Cardiac atrium fibroblast (primary cell): ENCODE measurements at places on chromosomes 5 and 9. TPM values are rescaled to one million over a fixed set of nuclear protein-coding genes. Genes with fewer than 3 reads are reported as not detected.

Gene PTRH1
- total RNA-seq = 24.6 and 39.2 TPM in 2 replicates

Gene TAF11L8
- not detected in 2 replicates for total RNA-seq

Gene RABGAP1
- total RNA-seq = 12.6 and 15.6 TPM in 2 replicates

Gene SLC34A3
- not detected in 2 replicates for total RNA-seq

Gene ACTBL2
- total RNA-seq = 0.16 and 0.54 TPM in 2 replicates

Gene BNIP1
- total RNA-seq = 14.8 and 18.8 TPM in 2 replicates

Gene C9orf50
- not detected in 2 replicates for total RNA-seq

Gene SLCO6A1
- total RNA-seq = not detected in 2 replicates

Gene STK32A
- total RNA-seq = under 0.01 and 0.18 TPM in 2 replicates

Gene DMGDH
- 4.9 TPM in 1 of 2 replicates, not detected in the other for total RNA-seq

Gene PCDHB5
- 1.3 and 4.5 TPM in 2 replicates for total RNA-seq

Gene EGFLAM
- 1.6 and 2.7 TPM in 2 replicates for total RNA-seq

Gene SOX30
- total RNA-seq = not detected in 2 replicates

Gene MLLT3
- total RNA-seq = 14.6 and 19.1 TPM in 2 replicates

Gene CENPK
- 2.6 and 6.1 TPM in 2 replicates for total RNA-seq

Gene OLFM1
- 2.7 and 7.5 TPM in 2 replicates for total RNA-seq

Gene SPINK7
- total RNA-seq = not detected in 2 replicates

Gene SLC22A4
- 1.4 and 5.2 TPM in 2 replicates for total RNA-seq

Gene ANKRD55
- total RNA-seq = 0.32 TPM in 1 of 2 replicates, not detected in the other

Gene HRH2
- total RNA-seq = 0.32 TPM in 1 of 2 replicates, not detected in the other

Gene IRX1
- total RNA-seq = 3.4 TPM in 1 of 2 replicates, not detected in the other

Gene KIAA1191
- total RNA-seq = 88.3 and 144 TPM in 2 replicates

Gene MLANA
- not detected in 2 replicates for total RNA-seq

Gene FOXD4L3
- not detected in 2 replicates for total RNA-seq

Gene PCDHGB4
- 14.1 and 16.8 TPM in 2 replicates for total RNA-seq

Gene GM2A
- 15.0 and 21.5 TPM in 2 replicates for total RNA-seq

Gene OTP
- not detected in 2 replicates for total RNA-seq

Gene THBS4
- total RNA-seq = 0.16 TPM in 1 of 2 replicates, not detected in the other

Gene PCA3
- not detected in 2 replicates for total RNA-seq

Gene SEMA6A
- 2.0 and 8.9 TPM in 2 replicates for total RNA-seq

Gene ARL14EPL
- not detected in 2 replicates for total RNA-seq

Gene INSL6
- not detected in 2 replicates for total RNA-seq

Gene TUT7
- total RNA-seq = 16.6 and 24.3 TPM in 2 replicates

Gene TRIM14
- total RNA-seq = 1.8 and 2.6 TPM in 2 replicates

Gene SHC3
- total RNA-seq = 7.8 and 25.1 TPM in 2 replicates

Gene RGMB
- 17.9 and 20.1 TPM in 2 replicates for total RNA-seq

Gene IL4
- total RNA-seq = not detected in 2 replicates

Gene ADGRV1
- 0.81 TPM in 1 of 2 replicates, not detected in the other for total RNA-seq

Gene TAS2R1
- total RNA-seq = not detected in 2 replicates

Gene ACOT12
- total RNA-seq = 0.72 TPM in 1 of 2 replicates, not detected in the other

Gene ANKRD18B
- not detected in 2 replicates for total RNA-seq

Gene MARCHF3
- total RNA-seq = 9.0 and 29.5 TPM in 2 replicates

Gene PLPP1
- total RNA-seq = 198 and 437 TPM in 2 replicates

Gene IFNA6
- total RNA-seq = not detected in 2 replicates

Gene FAM240B
- not detected in 2 replicates for total RNA-seq

Gene EPB41L4A
- 6.5 and 7.0 TPM in 2 replicates for total RNA-seq

Gene TAL2
- total RNA-seq = not detected in 2 replicates

Gene PCDHB15
- 1.8 TPM in 2 replicates for total RNA-seq
